ENCODE measurements at places on chromosomes 1 and 21. TPM values are rescaled to one million over a fixed set of nuclear protein-coding genes. Genes with fewer than 3 reads are reported as not detected.

DNA sequence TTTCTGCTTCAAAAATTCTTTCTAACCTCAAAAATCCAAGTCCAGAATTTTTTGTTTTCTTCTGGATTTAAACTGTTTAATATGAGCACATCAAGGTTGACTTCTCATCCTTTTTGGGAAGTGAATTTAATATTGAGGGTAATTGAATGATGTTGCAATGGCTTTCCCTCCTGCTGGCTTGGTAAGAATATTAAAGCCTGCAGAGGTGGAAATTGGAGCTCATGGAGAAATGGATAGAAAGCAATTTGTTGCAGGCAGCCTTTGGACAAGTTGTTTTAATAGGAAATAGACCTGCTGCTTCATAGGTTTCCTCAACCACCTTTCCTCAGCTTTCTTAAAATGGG is 124.7 kb downstream of the SYT2 start:
- DNase-seq, result no peak

GRCh38 chr1:226637147-226637935 is 88.8 kb downstream of the STUM start:
- DNase-seq, result no peak

DNA sequence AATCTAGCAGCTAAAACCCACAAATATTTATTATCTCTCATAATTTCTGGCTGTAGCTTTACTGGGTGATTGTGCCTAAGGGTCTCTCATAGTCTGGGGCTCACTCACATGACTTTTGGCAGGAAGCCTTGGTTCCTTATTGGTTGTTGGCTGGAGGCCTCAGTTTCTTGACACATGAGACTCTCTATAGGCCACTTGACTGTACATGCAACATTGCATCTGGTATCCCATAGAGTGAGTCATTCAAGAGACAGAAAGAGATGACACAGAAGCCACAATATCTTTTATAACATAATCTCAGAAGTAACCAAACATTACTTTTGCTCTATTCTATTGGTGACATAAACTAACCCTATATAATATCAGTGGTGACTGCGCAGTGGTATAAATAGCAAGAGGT is 128.5 kb upstream of the HNRNPU start:
- DNase-seq, result no peak

The LYPD8 gene
- not detected for total RNA-seq

DNA sequence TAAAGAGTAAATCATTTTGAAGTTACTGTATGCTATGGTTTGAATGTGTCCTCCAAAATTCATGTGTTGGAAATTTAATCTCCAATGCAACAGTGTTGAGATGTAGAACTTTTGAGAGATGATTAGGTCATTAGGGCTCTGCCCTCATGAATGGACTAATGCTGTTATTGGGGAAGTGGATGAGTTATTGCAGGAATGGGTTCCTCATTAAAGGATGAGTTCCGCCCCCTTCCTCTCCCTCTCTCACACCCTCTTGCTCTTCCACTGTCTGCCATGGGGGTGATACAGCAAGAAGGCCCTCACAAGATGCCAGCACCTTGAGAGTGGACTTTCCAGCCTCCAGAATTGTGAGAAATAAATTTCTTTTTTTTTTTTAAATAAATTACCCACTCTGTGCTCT is 97.6 kb downstream of the ATP1A1 start:
- DNase-seq, result no peak

The SIPA1L2 gene
- total RNA-seq, result 35.9 TPM

- DNase-seq, result no peak
These were observed 308.6 kb downstream of the PTPRC start for GRCh38 chr1:198947456-198947855.

The OR2T33 gene
- not detected for total RNA-seq

- no peak for DNase-seq
These were observed at the start of gene AGRN for GRCh38 chr1:1020000-1020404. TSS of gene AGRN (plus strand) at chr1:1020120. CDS start at chr1:1020173, 53 bp downstream.

The VCAM1 gene
- total RNA-seq, result 82.8 TPM

DNA sequence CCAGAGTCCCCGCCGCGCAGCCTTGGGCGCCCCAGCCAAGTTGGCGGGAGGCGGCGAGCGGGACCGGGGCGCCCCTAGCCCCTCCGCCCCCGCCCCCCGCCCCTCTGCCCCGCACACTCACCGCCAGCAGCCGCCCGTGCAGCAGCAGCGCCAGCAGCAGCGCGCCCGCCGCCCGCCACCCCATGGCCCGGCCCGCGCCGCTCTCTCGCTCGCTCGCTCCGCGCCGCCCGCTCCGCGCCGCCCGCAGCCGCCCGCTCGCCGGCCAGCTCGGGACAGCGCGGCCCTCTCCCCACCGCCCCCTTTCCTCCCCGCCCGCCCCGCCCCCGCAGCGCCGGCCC is at the start of gene HSPG2:
Gene HSPG2 (minus strand): TSS at position 277 of the 338 bp plus-strand sequence. CDS start 93 bp downstream, at position 184.
- DNase-seq, result no peak

DNA sequence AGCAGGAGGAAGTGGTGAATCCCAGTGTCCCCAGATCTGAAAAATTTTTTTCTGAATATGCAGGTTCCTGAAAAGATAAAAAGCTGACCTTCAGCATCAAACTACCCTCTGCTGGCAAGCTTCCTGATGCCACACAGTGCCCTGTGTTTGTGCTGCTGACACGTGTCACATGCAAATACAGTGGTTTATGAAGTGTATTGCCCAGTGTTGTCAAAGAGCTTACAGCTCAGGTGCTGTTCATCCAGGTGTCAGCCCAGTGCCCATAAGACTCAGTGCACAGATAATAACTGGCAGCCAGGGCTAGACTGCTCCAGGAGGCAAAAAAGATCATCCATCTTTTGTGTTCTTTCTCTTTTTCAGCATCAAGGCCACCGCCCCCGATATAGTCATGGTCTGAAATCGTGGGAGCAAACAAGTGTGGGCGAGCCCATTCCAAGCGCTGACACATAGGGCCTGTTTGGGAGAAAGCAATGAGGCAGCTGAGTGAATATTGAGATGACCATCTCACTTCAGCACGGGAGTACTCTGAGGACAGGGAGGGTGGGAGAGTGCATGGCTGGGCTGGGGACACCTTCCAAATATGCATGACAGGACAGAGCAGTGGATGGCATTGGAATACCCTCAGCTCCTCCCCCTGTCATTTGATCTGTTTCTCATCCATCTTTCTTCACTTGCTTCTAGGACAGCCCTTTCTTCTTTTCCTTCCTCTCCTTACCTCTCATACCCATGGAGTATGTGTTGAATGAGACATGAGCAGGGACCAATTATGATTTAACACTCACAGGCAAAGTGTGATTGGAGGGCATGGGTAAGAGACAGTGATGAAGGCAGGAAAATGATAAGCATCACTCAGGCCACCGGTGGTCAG is 6.4 kb upstream of the KCNK1 start:
- DNase-seq, result no peak

- no peak for DNase-seq
These were observed 78.7 kb upstream of the ATP1B1 start for GRCh38 chr1:169027607-169028320.
